HCT116 (cell line): ENCODE measurements at places on chromosomes 6 and 20.
A peak's percentile ranks its signal among the peaks of the same experiment; 100 is the strongest.

GRCh38 chr6:106540432-106540831 lies 88.9 kb downstream of the RTN4IP1 start:
- no peak for DNase-seq

GRCh38 chr6:11343963-11344723 lies 111.7 kb upstream of the NEDD9 start:
- peak; percentile 40 for DNase-seq

DNA sequence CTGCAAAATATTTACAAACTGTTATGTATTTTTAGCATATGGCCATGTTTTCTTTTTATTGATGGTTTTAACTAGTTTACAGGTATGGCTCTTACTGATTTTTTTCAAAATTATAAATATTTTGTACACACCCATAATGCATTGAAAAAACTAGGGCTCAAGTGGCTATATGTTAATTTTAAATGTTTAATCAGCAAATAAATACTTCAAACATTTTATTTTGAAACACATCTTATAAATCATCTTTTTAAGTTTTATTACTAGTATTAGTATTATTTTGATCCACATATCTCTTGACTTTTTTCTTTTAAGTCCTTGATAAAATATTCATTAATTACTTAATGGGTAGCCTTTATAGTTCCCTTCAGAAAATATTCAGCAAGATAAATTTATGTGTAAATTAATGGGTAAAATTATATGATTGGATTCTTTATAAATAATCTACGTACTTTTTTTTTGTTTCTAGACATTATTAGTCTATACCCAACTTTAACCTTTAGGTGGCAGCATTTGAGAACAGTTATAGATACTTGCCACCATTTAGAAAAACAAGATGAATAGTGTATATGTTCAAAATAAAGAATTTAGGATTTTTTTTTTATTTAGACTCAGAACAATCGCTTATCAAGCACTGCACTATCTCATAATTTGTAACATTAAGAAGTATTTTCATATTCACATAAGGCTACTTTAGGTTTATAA lies 241.9 kb downstream of the ADGRB3 start:
- no peak for DNase-seq

DNA sequence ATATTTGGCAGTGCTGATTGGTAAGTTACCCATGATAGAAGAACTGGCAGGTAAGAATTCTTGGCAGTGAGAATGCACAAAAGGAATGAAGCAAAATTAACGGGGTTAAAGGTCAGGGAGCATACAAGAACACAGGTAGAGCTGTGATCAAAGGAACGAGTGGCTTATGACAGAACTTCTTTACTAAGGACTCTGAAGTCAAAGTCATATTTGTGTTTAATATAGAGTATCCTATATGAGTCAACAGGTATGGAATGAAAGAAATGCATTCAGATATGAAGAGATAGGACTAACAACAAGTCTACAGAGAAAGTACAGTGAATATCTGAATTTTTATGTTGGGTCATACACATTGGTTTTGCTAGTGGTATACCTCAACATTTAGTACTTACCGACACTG lies 209.0 kb upstream of the CITED2 start:
- no peak for DNase-seq

DNA sequence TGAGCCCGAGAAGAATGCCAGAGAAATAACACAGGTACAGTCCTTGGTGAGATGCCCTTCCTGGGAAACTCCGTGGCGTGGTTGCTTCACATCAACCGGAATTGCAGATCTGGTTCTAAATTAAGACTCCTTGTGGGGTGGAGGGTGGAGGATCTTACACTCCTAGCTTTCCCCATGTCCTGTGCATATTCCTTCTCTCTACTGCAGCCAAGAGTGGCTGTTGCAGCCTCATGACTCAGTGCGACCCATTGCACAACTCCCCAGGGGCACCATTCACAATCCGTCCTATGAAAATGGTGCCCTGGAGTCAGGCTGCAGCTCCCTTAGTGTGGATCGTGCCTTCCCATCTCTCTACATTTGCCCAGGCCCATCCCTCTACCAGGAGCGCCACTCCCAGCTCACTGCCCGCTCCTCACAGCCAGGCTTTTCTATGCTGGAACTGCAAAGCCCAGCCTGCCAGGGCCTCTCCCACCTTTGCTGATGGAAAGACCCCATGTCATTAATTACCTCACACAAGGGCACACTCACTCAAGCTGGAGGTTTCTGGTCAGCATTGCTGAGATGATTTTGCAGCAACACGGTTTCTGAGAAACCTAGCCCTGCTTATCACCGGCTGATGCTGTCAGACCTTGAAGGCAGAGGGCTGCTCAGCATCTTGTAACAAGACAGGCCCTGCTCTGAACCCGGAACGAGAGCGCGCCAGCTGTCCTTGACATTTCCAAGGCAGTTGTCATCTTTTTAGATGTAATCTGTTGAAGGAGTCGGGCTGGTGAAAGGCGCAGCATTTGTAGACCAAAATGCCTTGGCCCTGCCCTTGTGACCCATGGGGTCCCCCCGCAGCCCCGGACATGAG lies 39.7 kb downstream of the SIRPA start:
- no peak for DNase-seq

DNA sequence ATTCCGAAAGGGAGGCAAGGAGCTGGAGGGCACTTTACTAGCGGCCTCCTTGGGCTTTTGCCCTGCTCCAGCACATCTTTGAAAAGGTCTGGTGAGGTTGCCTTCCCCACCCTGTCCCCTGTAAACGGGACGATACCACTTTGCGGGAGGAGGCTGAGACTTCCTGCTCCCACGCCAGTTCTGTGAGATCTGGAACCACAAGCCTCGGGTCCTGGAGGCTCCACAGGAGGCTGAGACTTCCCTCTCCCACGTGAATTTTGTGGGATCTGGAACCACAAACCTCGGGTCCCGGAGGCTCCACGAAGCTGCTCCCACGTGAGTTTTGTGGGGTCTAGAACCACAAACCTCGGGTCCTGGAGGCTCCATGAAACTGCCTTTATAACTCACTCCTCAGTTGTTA lies 209.3 kb downstream of the DLL1 start:
- DNase-seq: no peak

- DNase-seq: no peak
These were observed 3.2 kb downstream of the MARCKS start for GRCh38 chr6:113860181-113860955.

GRCh38 chr20:60904730-60905129 lies 347.3 kb upstream of the CDH4 start:
- no peak for DNase-seq

GRCh38 chr6:154249499-154250298 lies 106.9 kb downstream of the IPCEF1 start:
- no peak for DNase-seq

GRCh38 chr6:16002332-16003196 lies 126.3 kb upstream of the MYLIP start:
- DNase-seq: no peak

- DNase-seq: no peak
These were observed 8.7 kb upstream of the NQO2 start for GRCh38 chr6:2990932-2991506.

DNA sequence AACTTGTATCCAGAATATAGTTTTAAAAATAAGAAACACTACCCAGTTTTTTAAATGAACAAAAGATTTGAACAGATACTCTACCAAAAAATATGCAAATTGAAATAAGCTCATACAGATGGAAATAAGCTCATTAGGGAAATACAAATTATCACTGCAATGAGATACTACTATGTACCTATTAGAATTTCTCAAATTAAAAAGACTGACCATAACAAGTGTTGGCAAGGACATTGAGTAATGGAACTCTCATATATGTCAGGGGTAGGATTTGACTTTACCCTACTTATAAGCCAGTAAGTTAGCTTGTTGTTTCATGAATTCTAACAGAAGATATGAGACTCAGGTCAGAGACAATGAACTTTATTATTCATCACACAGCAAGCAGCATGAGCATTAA lies 9.6 kb upstream of the ASIP start:
- no peak for DNase-seq

GRCh38 chr6:23630726-23631635 lies 495.0 kb upstream of the NRSN1 start:
- no peak for DNase-seq

GRCh38 chr6:148328876-148329555 lies 13.6 kb upstream of the SASH1 start:
- no peak for DNase-seq

DNA sequence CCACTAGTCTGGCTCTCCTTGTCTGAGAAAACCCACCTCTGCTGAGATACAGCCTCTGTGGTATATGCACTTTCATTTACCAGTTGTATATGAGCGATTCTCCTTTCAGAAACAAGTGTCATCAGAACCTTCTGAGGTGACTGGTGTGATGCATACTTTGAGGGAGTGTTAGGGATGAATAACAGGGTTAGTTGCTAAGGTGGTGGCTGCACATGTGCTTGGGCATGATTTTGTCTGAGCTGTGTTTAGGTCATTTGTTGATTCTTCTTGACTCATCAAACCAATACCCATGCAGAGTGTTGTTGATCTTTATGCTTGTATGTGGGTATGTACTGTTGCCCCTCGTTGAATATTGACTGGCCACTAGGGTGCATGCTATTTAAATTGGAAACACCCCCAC lies 25.7 kb downstream of the DTD1 start:
- DNase-seq: no peak

- DNase-seq: no peak
These were observed 169.7 kb upstream of the SALL4 start for GRCh38 chr20:51972056-51972455.

GRCh38 chr6:43927532-43928210 lies 157.7 kb downstream of the VEGFA start:
- DNase-seq: no peak

DNA sequence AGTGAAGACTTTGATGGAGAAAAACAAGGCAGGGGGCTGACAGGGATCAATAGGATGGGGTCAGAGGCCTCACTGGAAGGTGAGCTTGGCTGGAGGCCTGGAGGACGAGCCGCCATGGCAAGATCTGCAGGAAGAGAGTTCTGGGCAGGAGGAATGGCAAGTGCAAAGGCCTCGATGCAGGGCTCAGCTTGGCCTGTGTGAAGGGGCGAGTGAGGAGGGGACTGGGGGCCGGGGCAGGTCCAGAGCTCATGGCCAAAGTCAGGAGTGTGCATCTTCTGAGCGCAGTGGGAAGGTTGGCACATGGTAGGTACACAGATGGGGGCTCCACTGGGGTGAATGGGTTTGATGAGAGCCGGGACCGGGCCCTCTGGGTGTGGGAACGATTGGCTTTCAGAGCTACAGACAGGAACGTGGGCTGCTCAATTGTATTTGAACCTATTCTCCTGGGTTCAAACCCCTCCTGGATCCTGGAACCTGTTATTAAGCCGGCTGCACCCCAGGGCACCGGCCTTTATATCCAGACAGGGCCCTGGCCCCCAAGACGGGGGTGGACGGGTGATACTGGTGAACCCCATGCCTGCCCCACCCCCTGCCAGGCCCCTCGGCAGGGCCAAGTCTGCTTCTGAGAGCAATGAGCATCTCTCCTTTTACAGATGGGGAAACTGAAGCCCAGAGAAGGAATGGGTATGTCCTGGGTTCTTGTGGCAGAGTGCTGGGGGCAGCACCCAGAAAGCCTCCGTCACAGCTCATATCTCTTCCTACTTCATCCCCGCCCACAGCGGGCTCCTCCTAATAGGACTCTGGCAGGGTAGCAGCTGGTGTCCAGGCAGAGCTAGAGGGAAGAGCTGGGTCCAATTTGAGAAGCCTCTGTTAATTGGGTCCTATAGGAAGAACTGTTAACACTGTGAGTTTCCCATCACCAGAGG lies 106.1 kb downstream of the CEBPB start:
- no peak for DNase-seq

GRCh38 chr6:158816803-158817727 lies 2.1 kb downstream of the EZR start:
- DNase-seq: no peak

GRCh38 chr6:31203345-31203979 lies 33.0 kb upstream of the POU5F1 start:
- DNase-seq: peak; percentile 74

DNA sequence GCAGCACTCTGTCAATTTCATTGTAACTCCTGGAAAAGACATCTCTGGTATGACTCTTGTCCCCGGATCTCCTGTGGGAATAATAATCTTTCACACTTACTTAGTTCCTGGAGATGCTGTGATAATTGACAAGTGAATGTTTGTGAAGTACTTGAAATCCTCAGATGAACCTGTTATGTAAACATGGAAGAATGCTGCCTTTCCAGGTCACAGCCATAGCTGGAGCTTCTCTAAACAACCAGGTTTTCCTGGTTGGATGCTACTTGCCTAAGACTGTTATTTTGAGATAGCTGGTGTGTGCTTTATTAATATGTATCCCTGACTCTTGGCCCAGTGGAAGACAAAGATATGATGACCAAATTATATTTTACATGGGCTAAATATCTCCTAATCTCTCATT lies 228.6 kb downstream of the KCNQ5 start:
- DNase-seq: no peak

DNA sequence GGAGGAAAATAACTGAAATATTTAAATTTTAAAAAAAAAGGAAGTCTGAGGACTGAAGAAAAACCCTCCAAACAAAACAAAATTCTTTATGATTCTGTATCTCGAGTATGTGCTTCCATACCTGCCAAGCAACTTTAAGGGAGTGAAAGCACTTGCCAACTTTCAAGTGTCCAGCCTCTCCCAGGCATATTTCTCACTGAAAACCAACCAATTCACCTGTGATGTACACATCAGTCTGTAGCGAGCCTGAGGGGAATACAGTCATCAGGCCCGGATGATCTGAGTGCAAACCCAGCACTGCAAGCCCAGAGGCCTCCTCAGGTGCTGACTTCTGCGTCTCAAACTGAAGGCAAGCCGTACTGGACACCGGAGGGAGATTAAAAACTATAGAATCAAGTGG lies 164.8 kb upstream of the NT5E start:
- no peak for DNase-seq

DNA sequence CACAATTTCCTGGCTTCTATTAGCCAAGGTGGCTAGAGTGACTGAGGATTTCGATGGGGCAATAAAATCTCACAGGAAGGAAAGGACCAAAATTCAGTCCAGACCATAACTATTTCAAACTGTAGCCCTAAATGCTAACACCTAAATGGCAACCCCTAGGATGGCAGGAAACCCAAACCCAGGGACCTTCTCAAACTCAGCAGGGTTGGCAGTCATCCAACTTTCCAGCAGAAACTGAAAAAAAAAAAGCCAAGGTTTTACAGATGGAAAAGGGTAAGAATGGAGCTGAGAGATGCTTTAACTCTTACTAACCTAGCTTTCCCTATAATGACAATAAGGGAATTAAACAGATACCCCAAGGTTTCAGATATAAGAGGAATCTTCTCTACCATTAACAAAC lies 10.5 kb downstream of the IBTK start:
- DNase-seq: no peak

GRCh38 chr20:5400164-5400762 lies 83.5 kb upstream of the PROKR2 start:
- no peak for DNase-seq

- peak; percentile 59 for DNase-seq
These were observed 346.5 kb upstream of the PLCB4 start for GRCh38 chr20:8722277-8722928.

GRCh38 chr6:128491610-128492206 lies 28.7 kb downstream of the PTPRK start:
- DNase-seq: no peak

- no peak for DNase-seq
These were observed 305.6 kb downstream of the THBS2 start for GRCh38 chr6:168948002-168948401.
